ENCODE measurements at places on chromosomes 1 and 21.

DNA sequence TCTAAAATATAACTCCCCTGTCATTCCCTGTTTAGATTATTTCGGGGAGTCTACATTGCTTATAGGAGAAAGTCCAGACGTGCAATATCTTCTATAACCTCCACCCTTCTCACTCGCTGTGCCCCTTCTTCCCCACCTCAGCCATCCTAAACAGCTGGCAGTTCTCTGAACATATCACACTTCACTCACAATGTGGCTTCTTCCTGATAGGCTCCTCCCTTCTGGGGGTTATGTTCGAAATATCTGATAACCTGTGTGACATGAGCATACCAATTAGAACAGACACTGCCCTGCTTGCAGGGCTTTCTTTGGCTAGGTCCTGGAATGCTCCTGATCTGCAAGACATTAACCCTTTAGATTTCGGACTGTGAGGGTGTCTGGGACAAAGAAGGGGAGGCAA, 274.6 kb downstream of the NFIA start:
- DNase-seq = no peak

GRCh38 chr21:28397040-28397439, 595.6 kb downstream of the LTN1 start:
- DNase-seq = no peak

GRCh38 chr1:85998105-85998855, 158.3 kb downstream of the COL24A1 start:
- DNase-seq = no peak

- no peak for DNase-seq
Measured at GRCh38 chr1:194534784-194535183, 1348.4 kb upstream of the B3GALT2 start.

GRCh38 chr1:230141021-230141648, 74.1 kb downstream of the GALNT2 start:
- DNase-seq = no peak

- no peak for DNase-seq
Measured at GRCh38 chr21:15993951-15994350, 264.2 kb downstream of the USP25 start.

Data from stimulated activated CD8-positive, alpha-beta memory T cell treated with anti-CD3 and anti-CD28 coated beads, Interleukin-4, amount 100 ng/mL, for 1 hour (primary cell).